Stimulated activated naive B cell treated with anti-CD40 and anti-IgM and Interleukin-4, amounts not matched to agents 10 μg/mL and 1 μg/mL and 100 μg/mL, for 72 hours (primary cell): ENCODE measurements at places on chromosomes 12 and 14.
A peak's percentile ranks its signal among the peaks of the same experiment; 100 is the strongest.

- DNase-seq: no peak
Measured at GRCh38 chr12:110732572-110732971, 10.1 kb downstream of the PPP1CC start.

DNA sequence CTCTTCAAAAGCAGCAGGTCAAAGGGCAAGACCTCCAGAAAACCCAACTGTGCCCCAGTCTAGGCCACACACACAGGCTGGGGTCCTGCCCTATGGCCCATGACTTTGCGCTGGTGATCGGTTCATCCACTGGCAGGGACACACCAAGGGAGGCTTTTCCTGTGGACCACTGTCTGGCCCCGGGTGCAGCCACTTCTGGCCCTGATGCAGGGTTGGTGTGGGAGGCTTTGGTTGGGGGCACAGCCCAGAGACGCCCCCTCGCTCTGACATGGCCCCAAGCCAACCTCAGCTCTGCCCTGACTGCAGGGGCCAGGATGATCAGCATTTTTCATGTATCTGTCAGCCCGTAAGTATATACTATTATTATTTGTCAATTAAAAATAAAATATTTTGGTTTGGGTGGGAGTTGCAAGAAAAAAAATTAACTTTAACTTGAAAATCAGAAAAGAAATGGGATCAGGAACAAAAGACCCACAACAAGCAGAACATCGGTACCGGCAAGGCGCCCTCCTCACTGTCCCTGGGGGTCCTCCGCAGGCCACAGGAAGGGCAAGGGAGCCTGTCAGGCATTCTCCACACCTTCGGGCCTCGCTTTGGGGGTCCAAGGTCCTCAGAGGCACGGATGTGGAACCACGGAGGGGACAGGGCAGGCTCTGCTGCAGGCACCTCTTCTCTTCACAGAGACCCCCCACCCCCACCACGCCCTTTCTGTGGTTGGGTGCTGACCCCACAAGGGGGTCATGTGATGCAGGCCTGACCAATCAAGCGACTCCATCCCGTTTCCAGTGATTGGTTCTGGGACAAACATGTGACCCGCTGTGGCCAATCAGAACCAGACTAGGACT is 181.5 kb upstream of the SFSWAP start:
- no peak for DNase-seq

DNA sequence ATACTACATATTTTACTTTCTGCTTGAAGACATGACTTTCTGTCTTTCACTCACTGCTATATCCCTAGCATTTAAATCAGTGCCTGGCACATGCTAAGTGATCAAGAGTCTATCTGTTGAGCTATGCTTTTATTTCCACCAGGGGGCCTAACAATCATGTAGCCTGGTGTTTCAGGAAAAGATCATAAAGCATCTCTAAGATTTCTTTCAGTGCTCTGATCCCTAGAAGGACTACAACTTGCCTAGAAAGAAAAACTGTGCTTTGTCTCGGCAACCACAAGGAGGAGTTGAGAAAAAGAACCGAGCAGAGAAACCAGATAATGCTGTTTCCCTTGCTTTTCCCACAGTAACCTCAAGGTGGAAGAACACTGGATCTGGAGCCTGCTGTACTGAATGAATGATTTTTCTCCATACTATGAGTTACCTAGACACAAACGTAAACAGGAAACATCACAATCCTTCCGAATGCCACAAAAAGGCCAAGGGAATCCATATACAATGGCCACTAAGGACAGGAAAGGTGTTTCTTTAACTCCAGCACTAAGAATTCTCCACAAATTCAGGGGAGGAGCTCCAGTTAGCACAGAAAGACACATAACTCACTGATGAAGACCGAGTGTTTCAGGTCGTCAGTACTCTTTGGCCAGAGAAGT is 1.2 kb downstream of the CRY1 start:
- no peak for DNase-seq

DNA sequence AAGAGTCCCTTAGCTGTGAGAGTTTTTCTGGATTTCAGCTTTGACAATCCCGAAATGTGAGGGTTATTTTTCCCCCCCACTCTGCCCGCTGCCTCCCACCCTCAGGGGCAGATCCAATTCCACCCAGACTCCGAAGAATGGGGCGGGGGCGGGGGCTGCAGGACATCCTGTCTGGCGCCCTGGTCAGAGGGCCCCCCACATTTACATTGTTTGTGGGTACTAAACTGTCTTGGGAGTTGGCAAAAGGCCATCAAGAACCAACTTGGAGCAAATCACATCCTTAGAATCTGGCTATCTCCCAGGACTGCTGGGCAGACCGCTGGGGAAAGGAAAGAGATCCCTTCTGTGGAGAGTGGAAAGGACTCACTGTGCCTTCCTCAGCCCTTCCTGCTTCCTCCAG is 2.4 kb downstream of the EMP1 start:
- no peak for DNase-seq

DNA sequence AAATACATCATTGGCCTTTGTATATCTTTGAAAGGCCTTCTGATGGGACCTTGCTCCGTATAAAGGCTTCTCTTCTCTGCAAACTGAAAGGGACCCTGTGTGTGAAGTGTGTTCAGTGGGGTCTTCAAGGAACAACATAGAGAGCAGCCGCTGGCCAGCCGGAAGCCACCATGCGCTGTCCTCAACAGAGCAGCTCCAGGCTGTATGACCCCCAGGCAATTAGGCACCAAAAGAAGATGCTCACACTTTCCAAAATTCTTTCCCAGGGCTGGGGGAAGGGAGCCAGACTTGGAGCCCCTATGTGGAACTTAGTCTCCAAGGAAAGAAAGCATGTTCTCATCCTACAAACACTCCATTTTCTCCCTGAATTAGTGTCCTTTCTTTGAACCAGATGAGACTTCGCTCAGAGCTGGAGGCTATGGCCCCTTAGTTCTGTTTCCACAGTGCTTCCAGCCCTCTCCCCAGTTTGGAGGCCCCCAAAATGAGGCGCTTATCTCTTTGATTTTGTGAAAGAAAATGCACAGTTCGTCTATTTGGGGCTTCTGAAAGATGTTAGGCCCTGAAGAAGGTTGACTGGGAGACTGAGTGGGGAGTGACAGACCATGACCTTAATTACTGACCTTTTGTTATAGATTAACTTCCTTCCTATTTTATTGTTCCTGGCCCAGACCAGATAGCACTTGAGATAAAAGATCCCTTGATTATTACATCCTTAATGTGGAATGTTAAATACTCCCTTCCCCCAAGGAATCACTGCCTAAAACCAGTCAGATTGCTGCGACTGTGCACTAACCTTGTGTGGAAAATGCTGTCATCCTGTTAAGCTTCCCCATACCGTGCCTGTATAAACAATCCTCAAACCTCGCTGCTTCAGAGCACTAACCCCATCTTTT is 128.3 kb upstream of the FGD4 start:
- no peak for DNase-seq

DNA sequence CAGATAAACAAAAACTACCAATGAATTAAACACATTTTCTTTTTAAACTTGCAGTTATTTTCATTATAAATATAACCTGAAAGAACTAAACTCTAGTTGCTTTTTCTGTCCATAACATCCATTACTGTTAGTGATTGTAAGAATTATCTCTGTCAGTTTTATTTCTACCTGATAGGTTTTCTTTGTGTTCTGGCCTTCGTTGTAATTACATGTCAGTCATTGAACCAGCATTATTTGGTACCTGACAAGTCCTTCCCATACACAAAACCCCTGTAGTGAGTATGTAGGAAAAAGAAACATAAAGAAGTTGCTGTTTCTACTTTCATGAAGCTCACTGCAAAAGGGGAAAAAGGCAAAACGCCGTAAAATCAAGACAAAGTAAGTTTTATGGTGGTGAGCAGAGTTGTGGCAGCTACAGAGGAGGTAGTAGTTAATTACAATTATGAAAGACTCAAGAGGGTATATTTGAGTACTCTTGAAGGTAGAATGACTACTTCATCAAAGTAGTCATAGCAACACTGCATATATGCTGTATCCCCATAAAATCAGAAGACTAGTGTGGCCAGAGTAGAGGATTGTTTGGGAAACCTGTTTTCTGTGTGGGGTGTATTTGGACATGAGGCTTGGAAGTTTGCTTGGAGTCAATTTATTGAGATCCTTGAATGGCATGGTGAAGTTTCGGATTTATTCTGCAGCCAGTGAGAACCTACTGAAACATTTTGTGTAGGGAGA is 102.8 kb downstream of the SLC5A8 start:
- no peak for DNase-seq

DNA sequence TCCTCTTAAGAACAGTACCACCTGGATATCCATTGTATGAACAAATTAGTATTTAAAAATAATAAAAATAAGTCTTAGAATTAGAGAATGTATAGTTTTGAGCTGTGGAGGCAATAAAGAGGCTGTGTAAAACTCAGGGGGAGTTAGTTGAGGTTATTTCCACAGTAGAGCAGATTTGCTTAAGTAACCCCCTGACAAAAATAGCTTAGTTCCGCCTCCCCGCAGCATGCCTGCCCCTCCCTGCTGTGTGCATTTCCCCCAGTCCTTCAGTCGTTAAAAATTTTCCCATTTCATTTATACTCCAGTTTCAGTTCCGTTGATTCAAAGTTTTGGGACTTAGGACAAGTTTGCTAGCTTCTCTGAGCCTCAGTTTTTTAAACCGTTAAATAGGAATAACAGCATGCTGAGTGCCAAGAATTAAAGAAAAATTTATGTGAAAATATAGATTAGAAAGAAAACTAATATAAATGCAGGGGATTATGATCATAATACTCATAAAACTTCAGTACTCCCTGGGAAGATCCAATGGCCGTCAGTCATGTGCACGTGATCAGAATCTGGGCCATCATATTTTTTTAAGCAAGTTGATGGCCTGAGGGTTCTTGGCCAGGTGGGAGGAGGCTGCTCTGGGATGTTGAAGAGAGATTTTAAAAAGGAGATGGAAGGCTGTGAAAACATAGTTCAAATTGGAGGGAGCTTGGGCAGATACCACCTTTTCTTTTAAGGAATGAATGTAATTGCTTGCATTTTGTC is 14.5 kb upstream of the SLC38A2 start:
- DNase-seq: peak; percentile 49

DNA sequence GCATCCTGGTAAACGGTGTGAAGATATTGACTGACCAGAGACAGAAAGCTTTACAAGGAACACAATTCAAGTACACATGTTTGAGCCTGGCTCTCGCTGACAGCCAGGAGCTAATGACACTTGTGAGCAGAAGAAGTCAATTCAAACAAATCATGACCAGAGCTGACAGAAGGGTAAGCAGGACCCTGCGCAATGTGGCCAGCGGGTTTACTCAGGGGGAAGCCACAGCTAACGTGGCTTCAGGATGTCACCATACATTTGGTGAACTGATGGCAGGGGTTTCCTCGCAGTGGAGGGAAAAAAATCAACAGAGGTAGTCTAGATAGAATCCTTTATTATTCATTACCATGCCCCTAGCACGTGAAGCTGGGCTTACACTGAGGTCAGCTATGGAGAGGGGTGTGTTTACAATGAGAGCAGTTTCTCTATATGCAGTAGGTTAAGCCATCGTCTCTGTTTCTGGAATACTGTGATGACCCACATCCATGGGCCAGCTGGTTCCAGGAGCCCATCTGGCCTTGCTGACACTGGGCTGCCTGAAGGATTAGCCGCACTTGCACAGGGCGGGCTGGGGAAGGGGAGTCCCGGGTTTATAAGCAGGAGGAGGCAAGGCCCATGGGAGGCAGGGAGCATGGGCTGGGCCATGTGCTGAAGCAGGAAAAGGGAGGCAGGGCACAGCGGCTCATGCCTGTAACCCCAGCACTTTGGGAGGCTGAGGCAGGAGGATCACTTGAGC is 198.2 kb upstream of the PRMT8 start:
- no peak for DNase-seq

- DNase-seq: no peak
Measured at GRCh38 chr12:117393656-117394055, 32.2 kb upstream of the NOS1 start.
